ENCODE measurements at places on chromosomes 2 and 18.

- DNase-seq: no peak
Measured at GRCh38 chr2:222424729-222425671, 657 bp downstream of the SGPP2 start.

DNA sequence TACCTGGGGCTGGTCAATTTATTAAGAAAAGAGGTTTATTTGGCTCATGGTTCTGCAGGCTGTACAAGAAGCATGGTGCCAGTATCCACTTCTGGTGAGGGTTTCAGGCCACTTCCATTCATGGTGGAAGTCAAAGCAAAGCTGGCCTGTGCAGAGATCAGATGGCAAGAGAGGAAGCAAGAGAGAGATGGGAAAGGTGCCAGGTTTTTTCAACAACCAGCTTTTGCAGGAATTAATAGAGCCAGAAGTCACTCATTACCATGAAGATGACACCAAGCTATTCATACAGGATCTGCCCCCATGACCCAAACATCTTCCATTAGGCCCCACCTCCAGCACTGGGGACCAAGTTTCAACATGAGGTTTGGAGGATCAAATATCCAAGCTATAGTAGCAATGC is 56.8 kb upstream of the ST3GAL5 start:
- DNase-seq: no peak

DNA sequence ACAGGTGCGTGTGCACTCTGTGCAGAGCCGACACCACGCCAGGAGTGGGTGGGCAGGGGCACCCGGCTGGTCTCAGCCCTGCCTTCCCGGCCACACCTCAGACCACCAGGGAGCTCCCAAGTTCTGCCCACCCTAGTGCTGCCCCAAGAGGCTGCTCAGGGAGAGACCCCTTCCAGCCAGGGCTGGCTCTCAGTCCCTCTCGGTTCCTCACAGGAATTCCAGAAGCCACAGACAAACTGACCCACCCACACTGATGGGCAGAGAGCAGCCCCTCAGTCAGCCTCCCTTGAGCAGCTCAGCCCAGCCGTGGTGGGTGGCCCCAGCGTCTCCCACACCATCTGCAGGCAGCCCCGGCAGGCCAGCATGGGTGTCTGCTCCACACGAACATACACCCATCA is 33.8 kb downstream of the GPC1 start:
- DNase-seq: no peak

- DNase-seq: no peak
Measured at GRCh38 chr2:103810875-103811274, 1043.0 kb upstream of the POU3F3 start.

DNA sequence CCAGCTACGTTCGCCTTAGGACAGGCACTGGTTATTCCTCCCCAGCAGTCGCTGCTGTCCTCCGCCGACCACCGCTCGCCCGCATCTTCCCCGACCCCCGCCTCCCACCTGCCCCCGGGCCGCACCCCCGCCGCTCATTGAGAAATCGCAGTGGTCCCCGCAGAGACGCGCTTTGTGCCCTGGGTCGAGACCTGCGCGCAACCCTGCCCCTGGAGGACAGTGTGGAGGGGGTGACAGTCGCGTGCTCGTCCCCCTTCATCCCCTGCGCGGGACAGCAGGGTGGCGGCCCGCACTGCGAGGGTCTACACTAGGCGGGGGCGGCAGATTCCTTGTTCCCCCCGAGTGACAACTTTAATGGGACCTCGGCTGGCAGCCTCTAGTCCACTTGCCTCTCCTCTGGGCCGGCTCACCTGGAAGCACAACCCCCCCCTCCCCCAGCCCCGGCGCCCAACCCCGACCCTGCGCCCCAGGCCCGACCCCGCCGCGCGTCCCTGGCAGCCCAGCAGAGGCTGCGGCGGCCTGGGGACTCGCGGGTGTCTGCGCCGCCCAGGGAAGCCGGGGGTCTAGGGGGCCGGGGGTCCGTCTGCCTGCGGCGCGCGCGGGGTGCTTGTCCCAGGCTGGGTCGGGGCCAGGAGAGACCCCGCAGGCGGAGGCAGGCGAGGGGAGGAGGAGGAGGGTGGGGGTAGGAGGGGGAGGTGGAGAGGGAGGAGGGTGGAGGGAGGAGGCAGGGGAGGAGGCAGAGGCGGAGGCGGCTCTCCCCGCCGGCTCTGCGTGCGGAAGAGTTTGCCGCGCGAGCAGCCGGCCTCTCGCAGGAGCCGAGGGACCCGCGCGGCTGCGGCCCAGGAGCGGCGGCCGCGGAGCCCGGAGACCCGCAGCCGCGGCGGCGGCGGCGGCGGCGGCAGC is at the start of gene NPAS2:
Gene NPAS2 (plus strand): TSS at position 770 of the 903 bp plus-strand sequence. CDS start 84,616 bp downstream, outside the sequence.
- no peak for DNase-seq

DNA sequence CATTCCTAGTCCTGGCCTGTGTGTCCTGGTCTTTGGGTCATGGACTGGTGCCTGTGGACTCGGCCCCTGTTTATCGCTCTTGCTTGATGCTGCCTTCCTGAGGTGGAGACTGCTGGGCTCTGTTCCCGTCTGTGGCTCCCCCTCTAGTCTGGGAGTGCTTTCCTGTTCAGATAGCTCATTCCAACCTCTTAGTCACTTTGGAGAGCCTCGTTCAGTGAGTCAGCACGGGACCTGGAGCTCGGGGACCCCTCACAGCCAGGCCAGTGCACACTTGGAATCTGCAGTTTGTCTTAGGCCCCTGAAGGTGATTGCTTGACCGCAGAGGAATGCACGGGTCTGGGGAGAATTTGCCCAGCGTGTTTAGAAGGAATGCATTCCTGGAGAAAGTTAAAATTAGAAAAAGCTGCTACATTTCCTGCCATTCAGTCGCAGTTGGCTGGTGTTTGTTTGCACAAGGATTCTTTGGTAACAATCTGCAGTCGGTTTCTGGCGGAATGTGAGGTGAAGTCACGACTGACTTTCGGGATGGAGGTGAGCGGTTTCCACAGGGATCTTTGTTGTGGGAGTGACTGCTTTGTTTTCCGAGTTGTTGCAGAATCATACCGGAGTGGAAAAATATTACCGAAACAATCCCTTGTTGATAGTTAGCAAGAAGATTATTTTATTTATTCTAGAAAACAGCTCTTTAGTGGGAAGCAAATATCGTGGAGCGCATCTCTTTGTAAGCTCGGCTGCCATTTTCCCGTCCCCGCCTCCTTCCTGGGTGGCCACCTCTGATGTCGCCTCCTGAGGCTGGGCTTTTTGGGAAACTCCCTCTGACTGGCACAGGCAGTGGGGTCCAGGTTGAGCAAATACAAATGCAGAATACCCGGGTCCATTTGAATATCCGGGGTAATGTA is 29.6 kb downstream of the SH3BP4 start:
- no peak for DNase-seq

DNA sequence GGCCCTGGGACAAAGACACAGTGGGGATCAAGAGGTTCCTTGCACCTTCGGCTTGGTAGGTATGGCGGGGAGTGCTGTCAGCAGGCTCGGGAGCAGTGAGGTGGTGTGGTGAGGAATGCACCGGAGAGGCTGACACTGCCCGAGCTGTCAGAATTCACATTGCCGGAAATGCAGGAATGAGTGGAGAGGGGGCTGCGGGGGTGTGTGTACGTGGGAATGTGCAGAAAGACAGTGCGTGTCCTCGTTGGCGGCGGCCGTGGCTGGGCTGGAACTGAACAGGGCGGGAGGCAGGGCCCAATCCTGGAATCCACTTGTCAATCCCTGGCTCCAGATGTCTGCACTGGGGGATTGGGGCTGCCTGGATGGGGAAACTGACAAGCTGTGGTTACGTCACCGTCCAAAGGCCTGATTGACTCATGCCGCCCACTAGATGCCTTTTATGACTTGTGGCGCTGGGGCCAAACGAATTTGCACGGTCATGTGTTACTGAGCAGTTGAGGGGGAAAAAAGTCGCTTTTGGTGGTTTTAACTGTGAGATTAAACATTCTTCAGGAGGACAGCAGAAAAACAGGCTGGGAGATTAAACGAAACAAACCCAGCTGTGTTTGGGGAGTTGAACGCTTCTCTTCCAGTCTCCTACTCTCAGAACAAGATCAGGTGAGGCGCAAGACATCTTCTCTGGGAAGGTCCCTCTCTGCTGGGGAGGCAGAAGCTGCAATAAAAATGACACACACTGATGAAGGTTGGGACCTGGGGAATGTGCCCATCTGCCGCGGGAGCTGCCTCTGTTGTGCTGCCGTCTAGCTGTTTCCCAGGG is 189.4 kb upstream of the GLI2 start:
- no peak for DNase-seq

DNA sequence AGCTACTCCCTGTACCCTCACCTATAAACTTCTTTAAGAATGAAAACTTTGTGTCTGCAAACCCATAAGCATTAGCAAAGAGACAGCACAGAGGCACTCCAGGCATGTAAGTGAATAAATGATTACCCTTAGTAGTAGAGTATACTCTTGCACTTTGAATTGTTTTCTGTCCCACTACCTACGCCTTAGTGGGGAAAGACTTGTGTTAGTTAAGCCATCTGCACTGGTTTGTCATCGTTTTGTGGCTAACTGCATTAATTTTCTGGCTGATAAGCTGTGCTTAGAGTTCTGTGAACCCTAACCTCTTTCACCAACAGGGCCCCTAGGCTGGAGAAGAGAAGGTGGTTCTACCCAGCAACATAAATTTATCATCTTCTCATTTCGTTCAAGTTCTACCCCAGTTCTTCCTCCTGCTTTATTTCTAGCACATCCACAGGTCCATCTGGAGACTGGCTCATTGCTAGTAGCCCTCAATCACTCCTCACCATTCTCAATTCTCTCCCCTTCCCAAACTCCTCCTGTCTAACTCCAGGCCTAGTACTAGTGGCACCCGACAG is 710 bp downstream of the LMAN2L start:
- no peak for DNase-seq

GRCh38 chr2:197057959-197058358 is 131.5 kb upstream of the PGAP1 start:
- DNase-seq: no peak

- DNase-seq: no peak
Measured at GRCh38 chr2:65231121-65231520, 3.5 kb downstream of the ACTR2 start.

GRCh38 chr2:166127217-166128155 is at the start of gene SCN1A:
Gene SCN1A, minus strand, starts transcription at chr2:166128020. Its CDS starts 54,399 bp downstream, at chr2:166073621.
- DNase-seq: no peak

DNA sequence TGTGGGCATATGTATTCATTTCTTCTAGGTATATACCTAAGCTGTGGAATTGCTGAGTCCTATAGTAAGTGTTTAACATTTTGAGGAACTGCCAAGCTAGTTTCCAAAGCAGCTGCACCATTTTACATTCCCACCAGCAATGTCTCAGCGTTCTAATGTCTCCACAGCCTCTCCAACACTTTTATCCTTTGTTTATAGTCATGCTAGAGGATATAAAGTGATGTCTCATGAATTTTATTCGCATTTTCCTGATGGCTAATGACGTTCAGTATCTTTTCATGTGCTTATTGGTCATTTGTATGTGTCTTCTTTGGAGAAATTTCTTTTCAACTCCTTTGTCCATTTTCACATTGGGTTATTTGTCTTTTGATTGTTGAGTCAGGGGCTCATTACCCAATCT is 295.2 kb downstream of the NCKAP5 start:
- no peak for DNase-seq

- no peak for DNase-seq
Measured at GRCh38 chr2:40102447-40102846, 323.4 kb upstream of the THUMPD2 start.

DNA sequence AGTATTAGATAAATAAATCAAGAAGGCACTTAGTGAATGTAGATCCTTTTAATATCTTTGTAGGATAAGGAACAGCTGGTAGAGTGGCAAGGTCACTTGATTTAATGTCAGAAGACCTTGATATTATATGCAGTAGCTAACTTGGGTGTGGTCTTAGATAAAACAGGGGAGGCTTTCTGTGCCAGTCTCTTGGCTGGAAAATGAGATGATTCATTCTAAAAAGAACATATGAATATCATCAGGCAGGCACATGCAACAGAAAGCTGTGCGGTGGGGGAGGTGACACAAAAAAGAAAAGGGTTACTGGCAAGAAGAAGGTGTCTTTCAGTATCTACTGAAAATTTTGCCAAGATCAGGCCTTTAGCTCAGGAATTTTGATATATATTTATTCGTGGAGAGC is 931.7 kb upstream of the CELF4 start:
- DNase-seq: no peak

GRCh38 chr2:233453916-233454315 is 99.6 kb downstream of the DGKD start:
- no peak for DNase-seq
